ENCODE measurements at places on chromosomes 5 and 9. TPM values are rescaled to one million over a fixed set of nuclear protein-coding genes. Genes with fewer than 3 reads are reported as not detected.

- no peak for DNase-seq
These were observed 15.8 kb upstream of the SPOUT1 start for GRCh38 chr9:128845186-128845931.

DNA sequence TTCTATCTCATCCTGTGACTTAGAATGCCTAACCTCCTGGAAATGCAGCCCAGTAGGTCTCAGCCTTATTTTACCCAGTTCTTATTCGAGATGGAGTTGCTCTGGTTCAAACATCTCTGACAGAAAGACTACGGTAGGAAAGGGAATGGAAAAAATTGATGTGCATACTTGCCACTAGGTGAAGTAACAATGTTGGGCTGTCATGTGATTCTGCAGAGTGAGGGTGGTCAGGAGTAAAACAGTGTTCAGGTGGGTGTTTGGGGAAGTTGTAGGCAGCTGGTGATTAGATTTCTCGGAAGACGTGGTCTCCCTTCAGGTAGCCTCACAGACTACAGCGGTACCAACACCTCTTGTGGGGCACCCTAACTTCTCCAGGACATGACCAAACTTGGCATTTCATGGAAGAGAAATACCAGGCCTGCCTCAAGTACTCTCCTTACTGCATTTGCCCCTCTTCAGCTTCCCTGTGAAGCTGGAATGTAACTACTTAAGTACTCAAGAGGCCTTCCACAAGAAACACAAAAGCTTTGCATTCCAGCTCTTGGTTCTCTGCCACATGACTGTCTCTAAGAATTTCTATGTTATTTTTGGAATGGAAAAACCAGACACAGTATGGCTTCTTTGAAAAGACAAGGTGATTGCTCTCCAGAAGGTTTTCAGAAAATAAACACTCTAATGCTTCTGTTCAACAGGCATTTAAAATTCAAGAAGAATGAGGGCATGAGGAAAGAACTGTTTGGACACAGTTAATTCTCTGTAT is 17.4 kb upstream of the ENTREP1 start:
- DNase-seq = peak; percentile 55

DNA sequence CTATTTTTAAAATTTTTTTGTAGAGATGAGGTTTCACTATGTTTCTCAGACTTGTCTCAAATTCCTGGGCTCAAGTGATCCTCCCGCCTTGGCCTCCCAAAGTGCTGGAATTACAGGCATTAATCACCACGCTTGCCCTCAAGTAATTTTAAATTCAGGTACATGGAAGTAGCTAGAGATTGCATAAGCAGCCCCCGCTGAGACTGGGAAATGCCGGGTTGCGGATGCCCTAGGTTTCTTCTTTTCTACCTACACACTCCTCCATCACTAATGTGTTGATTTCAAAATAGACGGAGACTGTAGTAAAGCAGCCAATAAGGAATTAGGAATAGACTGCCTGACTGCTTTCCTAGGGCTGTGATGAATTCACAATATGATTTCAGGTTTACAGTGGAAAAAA is 202.4 kb downstream of the FANCC start:
- no peak for DNase-seq

Gene TLX3
- not detected for total RNA-seq

Gene OMD
- total RNA-seq = not detected

DNA sequence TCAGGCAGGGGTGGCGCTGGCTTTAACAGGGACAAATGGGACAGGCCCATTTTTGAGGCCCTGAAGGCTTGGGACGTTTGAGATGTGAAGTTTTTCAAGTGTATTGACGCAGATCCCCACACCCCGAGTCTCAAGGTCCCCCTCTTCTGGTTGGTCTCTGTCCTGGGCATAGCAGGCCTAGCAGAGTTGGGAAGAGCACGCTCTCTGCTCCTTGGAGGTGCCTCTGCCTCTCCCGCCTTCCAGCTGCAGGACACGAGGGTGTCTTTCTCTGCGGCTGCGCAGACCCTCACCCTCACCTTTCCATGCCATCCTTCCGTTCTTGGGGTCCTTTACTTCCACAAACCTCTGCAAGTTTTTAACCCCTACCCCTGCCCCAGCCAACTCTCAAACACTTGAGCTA is 18.6 kb downstream of the ADAMTSL2 start:
- no peak for DNase-seq

Gene ANKRD55
- not detected for total RNA-seq

DNA sequence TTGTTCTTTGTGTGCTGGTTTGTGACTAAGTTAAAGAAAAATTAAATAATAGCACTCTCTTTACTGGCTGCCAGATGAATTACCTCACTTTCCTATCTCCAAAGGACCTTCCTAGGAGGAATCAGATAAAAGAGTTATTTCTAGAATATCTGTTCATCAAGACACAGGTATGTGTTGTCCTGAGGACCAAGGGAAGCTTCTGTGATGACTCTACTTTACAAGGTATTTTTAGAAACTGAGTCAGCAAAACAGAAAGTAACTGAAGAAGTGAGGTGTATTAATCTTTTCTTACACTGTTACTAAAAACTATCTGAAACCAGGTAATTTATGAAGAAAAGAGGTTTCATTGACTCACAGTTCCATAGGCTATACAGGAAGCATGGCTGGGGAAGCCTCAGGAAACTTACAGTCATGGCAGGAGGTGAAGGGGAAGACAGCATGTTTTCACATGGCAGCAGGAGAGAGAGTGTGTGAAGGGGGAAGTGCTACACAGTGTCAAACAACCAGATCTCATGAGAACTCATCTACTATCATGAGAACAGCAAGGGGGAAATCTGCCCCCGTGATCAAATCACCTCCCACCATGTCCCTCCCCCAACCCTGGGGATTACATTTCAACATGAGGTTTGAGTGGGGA is 189.2 kb upstream of the DMAC1 start:
- no peak for DNase-seq

- peak; percentile 53 for DNase-seq
These were observed 261.6 kb downstream of the GLIS3 start for GRCh38 chr9:4038182-4038723.

DNA sequence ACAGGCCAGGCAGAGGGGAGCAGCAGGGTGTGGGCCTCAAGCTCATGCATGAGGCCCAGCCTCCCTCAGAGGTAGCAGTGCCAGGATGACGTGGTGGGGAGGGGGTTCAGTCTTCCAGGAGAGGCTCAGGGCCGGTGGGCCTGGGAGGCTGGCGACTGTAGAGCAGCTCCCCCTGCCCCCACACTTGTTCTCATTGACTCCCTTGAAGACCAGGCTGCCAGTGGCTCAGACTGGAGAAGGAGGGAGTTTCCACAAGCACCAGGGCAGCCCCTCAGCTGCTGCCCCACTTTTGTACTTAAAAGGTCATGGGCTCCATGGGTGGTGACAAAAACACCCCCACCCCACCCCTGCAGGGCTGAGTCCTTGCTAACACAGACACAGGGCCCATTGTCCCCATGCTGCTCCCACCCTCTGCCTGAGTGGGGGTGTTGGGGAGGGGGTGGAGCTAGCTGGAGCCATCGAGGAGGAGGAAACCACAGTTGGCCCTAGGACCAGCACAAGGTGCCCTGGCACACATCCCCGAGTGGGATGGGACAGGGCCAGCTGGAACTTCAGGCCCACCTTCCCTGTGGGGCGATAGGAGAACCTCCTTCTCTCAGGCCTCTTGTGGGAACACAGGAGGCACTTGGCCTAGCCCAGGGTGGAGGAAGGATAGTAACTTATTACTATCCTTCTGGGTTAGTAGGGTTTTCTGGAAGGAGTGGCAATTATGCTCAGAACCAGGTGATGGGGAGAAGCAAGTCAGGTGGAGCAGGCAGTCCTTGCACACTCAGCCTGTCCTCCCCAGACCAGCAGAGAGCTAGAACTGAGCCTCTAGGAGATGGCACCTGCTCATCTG is 10.7 kb downstream of the PDLIM4 start:
- DNase-seq = no peak

GRCh38 chr5:111582993-111583601 is 70.8 kb upstream of the STARD4 start:
- DNase-seq = peak; percentile 89

Gene TRIM36
- 0.18 TPM for total RNA-seq

DNA sequence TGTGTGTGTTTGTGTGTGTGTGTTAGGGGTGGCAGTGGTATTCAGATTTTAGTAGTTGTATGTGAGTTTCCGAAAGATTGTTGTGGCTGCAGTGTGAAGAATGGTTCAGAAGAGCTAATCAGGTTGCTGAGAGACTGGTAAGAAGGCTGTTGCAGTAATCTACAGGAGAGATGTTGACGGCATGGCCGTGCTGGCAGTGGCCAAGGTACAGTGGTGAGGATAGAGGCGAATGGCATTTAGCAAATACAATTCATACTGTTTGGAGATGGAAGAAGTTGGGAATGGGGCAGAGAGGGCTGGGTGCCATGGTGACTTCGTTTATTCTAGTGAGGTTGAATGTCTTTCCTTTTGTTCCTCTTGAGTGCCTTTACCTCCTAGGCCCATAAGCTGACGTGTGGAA is 77.5 kb upstream of the SPATA31D4 start:
- no peak for DNase-seq

Gene CNTFR
- not detected for total RNA-seq

Gene IFNA13
- total RNA-seq = not detected

DNA sequence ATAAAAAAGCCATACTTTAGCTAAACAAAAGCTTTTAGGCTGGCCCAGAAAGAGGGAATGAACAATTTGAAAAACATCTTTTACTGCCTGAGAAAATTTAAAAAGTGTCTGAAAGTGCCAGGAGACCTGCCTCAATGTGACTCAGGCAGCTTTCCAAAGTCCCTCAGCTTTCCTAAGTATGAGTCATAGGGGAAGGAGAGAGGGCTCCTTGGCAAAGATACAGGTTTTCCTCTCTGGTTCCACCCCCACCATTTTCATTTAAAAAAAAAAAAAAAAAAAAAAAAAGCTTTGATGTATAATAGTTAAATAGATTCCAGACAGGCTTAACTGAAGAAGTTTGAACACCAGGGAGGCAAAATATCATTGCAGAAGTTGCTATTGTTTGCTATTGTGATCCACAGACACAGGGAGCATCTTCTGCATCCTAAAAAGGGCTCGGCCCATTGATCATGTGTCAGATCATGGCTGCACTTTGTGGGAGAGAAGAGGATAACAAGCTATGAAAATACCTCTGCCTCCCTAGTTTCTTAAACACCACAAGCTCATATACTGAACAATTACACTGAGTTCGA is 71.5 kb downstream of the MRPS27 start:
- DNase-seq = peak; percentile 88

- no peak for DNase-seq
These were observed 583.6 kb downstream of the TMEM38B start for GRCh38 chr9:106277966-106278365.

Gene SCGB3A1
- total RNA-seq = not detected

DNA sequence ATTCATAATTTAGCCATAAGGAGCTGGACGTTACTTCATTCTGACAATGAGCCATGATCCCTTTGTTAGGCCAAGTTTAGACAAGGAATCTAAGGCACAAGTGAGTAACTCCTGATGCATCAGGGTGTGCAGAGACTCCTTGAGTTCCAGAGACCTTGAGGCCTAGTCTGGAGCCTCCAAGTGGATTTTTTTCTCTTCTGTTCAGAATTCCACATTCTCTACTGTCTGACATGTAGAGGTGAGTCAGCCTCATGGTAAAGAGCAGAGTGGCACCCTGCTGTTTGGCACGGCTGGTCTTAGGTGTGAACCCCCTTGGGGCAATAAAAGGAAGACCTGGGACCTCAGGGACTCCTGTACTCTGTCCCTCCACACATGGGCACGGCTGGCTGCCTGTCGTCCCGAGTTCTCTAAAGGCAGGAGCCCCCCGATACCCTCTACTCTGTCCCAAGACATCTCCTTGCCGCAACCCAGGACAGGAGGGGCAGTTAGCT is 22.0 kb upstream of the TGFBI start:
- peak; percentile 97 for DNase-seq

Gene GGTA1
- not detected for total RNA-seq

- DNase-seq = no peak
These were observed 51.5 kb downstream of the MTMR12 start for GRCh38 chr5:32261198-32261597.

Gene ADAM19
- total RNA-seq = 38.3 TPM

Gene IFNA14
- total RNA-seq = not detected

Gene HINT1
- 181 TPM for total RNA-seq

Gene SPATA31D4
- total RNA-seq = not detected

Gene COQ4
- 20.1 TPM for total RNA-seq

Gene PCA3
- total RNA-seq = not detected

Gene PNPLA7
- under 0.01 TPM for total RNA-seq

Gene CTXN3
- total RNA-seq = not detected

- DNase-seq = no peak
These were observed 14.7 kb downstream of the PITX1 start for GRCh38 chr5:135019314-135019713.

DNA sequence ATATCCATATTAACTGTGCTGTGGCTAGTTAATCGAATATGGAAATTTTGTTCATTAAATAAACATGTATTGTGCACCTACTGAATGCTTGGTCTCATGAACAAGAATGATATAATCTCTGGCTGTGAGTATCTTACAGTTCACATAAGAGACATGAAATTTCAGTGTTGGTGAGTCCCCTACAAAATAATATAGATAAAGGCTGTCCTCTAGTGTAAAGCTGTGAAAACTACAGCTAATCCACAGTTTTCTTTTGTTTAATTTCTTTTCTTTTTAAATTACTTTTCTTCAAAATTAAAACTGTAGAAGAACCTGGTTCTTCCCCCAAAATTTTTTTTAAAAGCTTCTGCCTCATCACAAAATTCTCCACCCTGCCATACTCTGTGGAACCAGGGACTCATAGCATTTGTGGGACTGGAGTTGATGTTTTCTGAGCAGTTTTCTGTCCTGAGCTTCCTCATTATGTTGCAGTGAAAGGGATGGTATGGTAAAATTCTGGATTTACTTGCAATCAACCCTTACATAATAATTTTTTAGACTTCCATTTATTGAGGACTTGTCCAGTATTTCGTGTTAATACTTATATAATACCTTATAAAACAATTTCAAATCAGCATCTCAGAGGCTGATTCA is 135.0 kb downstream of the STK32A start:
- DNase-seq = peak; percentile 20

Gene RBM18
- 8.4 TPM for total RNA-seq

Gene KCNV2
- not detected for total RNA-seq

DNA sequence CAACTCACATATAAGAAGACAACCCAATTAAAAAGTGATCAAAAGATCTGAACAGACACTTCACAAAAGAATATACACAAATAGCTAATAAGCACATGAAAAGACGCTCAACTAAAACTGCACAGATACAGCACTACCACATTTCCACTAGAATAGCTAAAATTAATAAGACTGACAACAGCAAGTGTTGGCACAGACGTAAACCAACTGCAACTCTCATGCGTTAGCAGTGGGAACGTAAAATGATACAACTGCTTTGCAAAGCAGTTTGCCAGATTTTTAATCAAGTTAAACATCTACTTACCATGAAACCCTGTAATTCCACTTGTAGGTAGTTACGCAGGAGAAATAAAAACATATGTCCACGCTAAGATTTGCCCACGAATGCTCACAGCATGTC is 9.0 kb downstream of the SEMA4D start:
- no peak for DNase-seq

- DNase-seq = no peak
These were observed 15.1 kb upstream of the ERAP1 start for GRCh38 chr5:96822686-96823459.

GRCh38 chr9:125428902-125429467 is 167.4 kb downstream of the GAPVD1 start:
- no peak for DNase-seq

Gene PRUNE2
- total RNA-seq = 1.4 TPM

Gene SYK
- total RNA-seq = not detected

Gene CNTRL
- total RNA-seq = 7.3 TPM

Data from IMR-90 (cell line).